Muscle of arm (tissue), 14 donors: ENCODE measurements at places on chromosomes 12 and 14.

DNA sequence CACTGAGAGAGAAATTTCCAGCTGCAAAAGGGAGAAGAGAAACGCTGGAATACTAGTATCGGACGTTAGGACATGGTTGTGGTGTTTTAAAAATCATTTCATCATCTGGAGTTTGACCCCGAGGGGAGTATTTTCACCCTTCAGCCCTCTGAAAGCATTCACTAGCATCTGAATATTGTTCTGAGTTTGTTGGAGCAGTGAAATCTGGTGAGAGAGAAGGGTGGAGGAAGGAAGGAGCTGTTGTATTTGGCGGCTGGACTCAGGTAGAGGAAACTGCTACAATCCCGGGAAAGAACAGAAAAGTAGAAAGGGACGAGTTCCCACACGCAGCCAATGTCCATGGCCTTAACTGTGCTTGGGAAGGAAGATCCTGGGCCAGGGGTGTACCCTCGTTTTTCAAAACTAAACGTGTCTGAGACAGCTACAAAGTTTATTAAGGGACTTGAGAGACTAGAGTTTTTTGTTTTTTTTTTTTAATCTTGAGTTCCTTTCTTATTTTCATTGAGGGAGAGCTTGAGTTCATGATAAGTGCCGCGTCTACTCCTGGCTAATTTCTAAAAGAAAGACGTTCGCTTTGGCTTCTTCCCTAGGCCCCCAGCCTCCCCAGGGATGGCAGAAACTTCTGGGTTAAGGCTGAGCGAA, 896 bp upstream of the CDKN1B start:
- DNase-seq = no peak

DNA sequence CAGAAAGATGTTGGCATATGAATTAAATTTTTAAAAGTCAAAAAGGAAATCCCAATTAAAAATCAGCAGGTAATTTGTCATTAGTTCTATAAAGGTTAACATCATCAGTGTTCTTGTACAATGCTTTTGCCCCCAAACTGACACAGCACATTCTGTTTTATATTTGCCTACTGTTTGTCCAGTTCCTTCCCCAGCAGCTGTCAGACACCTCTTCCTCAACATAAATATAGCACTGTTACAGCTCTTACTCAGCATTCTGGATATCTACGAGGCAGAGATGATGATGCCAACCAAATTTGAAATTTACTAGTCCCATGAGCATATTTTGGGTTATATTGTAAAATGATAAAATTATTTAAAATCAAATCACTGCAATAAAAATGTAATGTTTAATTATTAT, 124.6 kb downstream of the SINHCAF start:
- DNase-seq = no peak

DNA sequence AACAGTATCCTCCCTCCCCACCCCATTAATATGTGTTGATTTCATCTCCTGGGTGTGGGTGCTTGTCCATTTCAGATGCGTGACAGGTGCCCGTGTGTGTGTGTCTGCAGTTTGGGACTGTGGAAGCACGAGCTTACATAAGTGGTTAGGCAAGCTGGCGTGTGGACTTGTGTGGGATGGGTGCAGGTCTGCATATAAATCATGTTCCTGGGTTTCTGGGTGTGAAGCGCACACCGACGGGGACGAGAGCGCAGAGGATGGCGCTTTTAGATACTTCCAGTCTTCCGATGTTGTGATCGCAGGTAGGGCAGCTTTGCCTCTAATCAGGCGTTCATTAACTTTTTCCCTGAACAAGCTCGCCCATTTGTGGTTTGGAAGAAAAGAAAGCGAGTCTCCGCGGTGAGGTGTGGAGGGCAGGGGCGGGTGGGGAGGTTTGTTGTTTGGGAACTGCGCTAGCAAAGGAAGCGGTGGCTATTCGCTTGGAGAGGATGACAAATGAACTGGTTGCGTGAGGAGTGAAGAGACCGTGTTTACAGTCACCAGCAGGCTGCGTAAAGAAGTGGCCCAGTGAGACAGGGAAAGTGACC, 865 bp downstream of the RGS6 start:
- DNase-seq = peak; percentile 11

GRCh38 chr12:106994579-106995220, 7.8 kb upstream of the MTERF2 start:
- no peak for DNase-seq

DNA sequence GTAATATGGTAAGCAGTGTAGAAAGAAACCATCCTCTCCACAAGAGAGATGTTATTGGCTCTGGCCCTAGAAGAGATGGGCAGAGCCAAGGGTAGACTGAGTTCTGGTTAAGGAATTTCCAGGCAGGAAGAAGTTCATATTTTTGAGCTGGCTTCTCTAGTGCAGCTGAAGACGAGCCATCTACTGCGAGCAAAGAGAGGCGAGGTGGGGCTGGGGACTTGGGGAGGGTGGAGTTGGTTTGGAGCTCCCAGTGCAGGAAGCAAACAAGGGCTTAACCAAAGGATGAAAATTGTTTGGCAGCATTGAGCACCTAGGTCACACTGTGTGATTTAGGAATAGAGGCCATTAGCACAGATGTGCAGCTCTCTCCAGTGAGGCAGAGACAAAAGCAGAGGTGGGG, 239.6 kb downstream of the ZFP36L1 start:
- DNase-seq = no peak

- DNase-seq = no peak
Observed at GRCh38 chr12:45621703-45622102, 107.8 kb upstream of the ARID2 start.

- no peak for DNase-seq
Observed at GRCh38 chr12:122381021-122381420, 41.4 kb downstream of the CLIP1 start.

- DNase-seq = no peak
Observed at GRCh38 chr12:45355730-45356129, 139.8 kb downstream of the ANO6 start.

DNA sequence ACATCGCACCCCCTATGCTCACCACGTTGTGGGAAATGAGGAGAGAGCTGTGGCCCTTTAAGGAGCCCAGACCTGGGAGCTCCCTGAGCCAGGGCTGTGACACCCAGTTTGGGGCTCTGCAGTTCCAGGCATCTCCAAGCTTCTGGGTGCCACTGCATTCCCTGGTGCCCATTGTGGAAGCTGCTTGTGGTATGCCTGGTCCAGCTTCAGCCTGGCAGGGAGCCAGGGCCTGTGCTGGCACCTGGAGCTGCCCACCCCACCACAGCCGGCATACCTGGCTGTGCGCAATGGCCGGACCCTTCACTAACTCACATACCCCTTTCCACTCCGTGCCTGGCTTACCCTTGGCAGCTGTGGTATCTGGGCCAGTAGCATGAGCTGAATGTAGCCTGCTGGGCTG, 107.9 kb upstream of the OR4E1 start:
- no peak for DNase-seq

DNA sequence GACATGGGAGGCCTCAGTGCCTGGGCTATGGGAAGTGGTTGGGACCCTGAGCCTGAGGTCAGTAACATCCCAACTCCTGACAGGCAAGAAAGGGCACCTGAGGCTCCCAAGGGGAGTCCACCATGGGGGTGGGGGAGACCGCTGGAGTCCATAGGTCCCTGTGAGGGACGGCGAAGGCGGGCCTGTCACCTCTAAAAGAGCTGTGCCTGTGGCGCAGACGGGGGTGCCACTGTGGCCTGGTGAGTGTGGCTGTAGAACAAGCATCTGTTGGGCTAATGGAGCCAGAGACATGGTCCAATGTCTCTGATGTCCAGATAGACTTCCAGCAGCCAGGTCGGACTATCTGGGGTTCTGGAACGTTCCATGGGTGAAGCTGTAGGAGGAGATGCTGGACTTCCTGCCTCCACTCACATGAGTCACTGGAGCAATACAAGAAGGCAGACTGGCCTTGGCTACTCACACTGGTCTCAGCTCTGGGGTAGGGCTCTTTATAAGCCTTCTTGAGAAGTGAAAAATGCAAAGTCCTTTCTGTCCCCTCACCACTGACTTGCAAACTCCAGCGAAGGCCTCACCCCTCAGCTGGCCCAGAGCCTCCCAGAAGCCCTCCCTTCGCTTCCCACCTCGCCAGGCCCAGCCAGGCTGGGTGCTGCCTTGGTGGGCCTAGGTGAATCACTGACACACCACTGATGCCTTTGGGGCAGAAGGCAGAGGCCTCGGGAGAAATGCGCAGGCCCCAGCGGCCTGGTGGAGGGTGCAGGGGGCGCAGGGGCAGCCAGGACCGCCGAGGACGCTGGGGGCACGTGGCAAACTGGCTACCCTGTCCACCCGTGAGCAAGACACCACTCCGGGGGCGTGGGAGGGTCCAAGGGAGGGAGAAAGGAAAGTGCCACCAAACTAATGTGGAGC, 1.1 kb upstream of the TRAF3 start:
- no peak for DNase-seq

DNA sequence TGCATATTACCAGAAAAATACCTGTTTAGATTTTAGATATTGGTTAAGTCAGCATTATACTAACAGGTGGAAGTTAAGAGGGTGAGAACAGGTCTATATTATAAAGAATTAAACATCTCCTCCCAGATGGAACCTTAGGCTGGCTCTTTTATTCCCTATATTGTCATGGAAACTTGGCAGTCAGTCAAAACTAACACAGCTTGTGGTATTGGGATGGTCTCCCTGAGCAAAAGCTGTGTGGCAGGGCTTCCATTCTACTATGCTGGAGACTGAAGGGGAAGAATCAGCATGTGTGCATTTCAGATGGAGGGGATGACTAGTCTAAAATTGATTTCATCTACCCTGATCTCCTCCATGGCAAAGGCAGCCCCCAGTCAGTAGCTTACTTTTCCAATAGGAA, 66.7 kb downstream of the SMOC1 start:
- DNase-seq = no peak

DNA sequence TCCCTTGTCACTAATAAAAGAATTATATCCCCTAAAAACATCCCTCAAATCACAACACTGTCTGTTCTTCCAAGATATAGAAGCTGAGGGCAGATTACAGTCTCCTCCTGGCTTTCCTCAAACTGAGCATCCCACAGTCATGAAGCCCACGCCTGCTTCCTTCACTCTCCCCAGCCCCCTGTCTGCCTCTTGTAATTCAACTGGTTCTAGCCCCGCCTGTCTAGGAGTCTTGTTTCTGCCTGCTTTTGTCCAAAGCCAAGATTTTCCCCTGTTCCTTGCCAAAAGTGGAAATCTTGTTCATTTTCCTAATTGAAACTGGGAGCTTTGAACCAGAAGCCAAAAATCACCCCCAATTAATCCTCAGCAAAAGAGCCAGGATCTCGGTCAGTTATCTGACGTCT, 35.9 kb upstream of the PWP1 start:
- DNase-seq = peak; percentile 57

- DNase-seq = no peak
Observed at GRCh38 chr12:39145175-39145999, 240.0 kb upstream of the CPNE8 start.

GRCh38 chr14:30681752-30682355, 59.7 kb downstream of the SCFD1 start:
- no peak for DNase-seq

DNA sequence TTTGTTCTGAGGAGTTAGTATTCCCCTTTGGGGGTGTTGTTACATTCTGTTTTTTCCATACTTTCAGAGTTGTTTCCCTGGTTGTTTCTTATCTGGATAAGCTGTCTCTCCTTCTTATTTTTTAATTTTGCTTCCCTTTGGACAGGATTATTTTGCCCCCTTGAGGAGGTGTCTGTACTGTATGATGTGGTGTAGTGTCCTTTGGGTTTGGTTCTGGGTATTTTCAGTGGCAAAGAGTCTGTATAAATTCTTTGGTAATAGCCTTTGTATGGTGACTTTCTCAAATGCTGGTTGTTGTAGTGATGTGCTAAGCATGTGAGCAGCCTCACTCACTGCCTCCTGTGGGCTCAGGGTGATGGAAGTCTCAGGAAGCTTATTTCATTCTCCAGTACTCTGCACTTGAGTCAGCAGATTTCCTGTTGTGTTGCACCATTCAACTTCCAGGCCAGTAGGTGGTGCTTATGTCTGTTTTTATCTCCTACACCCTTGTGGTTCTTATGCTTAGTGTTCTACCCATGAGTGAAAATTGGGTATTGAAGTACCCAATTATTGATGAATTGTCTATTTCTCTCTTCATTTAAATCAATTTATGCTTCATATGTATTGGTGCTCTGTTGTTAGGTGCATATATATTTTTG, 103.3 kb upstream of the PMCH start:
- DNase-seq = no peak

GRCh38 chr12:54160769-54161480, 27.9 kb downstream of the SMUG1 start:
- DNase-seq = no peak

DNA sequence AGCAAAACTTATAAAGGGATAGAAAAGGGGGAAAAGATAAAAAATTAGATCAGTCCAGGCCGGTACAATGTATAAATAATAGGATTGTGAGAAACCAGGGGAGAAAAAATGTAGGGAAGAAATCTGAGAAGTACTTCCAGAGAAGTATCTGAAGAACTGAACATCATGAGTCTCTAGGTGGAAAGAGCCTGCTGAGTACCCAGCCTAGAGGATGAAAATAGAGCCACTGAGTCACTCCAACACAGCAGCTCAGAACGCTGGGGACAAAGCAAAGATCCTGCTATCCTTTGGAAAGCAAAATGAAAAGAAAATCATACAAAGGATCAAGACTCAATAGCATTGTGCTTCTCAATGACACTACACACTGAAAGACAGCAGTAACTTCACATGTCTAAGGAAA, 138.0 kb downstream of the ANO6 start:
- no peak for DNase-seq

GRCh38 chr12:25769082-25769945, 189.2 kb upstream of the RASSF8 start:
- no peak for DNase-seq

DNA sequence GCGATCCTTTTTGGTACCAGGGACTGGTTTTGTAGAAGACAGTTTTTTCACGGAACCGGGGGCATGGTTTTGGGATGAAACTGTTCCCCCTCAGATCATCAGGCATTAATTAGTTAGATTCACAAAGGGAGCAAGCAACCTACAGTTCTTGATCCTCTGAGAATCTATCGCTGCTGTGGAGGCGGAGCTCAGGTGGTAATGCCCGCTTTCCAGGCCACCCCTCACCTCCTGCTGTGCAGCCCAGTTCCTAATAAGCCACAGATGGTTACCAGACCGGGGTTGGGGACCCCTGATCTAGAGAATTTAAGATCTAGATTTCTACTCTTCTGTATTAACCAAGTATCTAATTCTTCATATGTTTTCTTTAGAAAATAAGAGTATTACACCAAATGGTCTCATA, 4.8 kb downstream of the ARHGAP5 start:
- DNase-seq = no peak

GRCh38 chr12:25308756-25309155, 58.0 kb upstream of the KRAS start:
- DNase-seq = no peak

DNA sequence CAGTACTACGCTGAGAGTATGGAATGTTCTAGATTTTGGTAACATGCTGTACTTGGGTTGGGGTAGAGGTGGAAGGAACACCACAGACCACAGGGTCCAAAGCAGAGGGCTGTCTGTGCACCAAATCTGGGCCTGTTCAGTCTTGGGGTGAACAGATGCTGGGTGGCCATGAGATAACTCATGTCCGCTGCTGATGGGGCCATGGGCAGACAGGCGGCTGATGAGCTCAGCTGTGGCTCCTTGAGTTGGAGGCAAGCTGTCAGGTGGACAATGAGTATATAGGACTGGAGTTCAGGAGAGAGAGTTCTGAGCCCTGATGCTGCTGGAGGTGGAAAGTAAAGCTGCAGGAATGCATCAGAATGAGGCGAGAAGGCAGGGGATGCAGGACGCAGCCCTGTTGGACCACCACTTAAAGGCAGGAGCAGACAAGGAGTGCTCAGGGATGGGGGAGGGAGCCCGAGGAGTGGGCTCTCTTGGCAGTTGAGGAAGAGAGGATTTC, 6.2 kb downstream of the SMIM41 start:
- no peak for DNase-seq
